ENCODE measurements at places on chromosomes 2 and 18.

DNA sequence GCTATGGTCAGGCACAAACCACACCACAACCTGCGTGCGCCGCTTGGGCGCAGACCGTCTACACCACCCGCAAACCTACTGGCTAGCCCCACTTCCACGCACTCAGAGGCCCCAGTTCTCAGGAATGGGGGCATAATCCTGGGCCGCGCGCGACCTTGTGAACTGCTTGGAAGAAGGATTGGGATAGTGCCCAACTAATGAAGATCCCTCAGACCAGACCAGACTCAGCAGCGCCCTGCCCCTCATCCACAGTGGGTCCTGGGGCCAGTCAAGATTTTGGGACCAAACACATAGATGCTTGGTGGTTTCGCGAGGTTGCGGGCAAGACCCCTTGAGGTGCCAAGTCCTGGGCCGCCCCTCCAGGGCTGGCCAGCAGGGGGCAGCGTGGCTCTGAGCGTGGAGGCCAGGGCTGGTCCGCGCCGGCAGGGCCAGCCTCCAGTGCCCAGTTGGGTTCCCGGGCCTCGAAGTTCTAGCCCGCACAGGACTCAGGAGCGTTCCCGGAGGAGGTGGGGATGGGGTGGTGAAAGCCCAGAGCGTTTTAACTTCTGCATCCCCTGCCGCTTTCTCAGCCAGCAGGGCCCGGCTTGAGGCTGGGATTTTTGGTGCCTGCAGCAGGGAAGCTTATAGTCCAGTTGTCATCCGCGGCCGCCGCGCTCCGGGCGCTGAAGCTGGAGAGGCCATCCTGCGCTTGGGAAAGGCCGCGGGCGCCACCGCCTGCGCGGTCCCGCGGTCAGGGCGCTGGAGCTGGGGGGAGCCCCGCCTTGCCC, 8.3 kb downstream of the OSR1 start:
- no peak for DNase-seq

- DNase-seq = no peak
Measured at GRCh38 chr2:137930146-137930545, 34.1 kb upstream of the HNMT start.

DNA sequence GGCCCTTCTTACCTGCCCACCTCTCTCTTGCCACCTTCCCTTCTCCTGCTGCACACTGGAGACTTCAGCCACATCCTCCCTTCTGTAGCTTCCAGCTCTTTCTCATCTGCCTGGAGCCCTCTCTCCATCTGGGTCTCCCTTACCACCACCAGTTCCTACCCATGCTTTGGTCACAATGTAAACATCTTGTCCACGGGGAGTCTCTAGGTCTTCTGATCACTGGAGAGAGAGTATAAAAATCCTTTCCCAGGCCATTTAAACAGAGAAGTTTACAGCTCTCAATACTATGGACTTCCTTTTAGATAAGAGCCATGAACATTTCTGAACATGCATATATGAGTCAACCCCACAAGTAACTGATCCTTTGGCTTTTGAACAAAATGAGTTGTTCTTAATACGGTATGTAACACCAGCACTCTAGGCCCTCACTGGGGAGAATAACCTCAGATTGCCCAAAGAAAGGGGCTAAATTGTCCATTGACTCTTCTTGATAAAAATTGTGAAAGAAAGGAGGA, 5.8 kb downstream of the ARHGAP25 start:
- no peak for DNase-seq

DNA sequence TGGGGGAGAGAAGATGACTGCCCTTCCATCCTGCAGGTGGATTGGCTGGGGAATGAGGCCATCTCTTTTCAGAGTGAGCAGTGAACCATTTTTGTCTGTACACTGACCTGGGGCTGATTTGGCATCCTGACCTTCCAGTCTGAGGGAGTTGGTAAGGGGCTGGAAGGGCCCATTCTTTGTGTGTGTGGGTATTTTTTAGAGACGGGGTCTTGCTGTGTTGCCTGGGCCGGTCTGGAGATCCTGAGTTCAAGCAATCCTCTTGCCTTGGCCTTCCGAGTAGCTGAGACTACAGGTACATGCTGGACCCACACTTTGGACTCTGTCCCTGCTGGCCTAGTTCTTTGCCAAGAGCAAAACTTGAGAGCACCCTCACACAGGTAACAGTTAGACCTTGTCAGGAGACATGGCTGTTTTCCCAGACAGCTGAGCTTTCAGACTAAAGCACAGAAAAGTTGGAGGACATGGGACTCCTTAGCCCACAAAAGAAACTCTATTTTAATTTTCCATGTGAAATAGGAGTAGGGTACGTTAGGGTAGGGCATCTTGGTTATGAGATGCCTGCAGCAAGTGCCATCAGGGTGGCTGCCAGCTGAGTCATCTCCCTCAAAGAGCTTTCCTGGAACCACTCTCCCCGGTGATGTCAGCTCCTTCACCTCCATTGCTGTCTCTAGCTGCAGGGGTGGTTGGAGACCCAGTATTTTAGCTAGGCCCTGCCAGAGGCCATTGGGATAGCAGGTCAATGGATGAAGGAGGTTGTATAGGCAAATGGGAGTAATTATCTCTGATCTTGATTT, 60.7 kb downstream of the DGKD start:
- peak; percentile 69 for DNase-seq
